Stimulated activated CD4-positive, alpha-beta T cell treated with anti-CD3 and anti-CD28 coated beads, Interleukin-1b, Interleukin-23, amount 100 ng/mL, for 4 hours (primary cell): ENCODE measurements at places on chromosomes 2 and 18.

DNA sequence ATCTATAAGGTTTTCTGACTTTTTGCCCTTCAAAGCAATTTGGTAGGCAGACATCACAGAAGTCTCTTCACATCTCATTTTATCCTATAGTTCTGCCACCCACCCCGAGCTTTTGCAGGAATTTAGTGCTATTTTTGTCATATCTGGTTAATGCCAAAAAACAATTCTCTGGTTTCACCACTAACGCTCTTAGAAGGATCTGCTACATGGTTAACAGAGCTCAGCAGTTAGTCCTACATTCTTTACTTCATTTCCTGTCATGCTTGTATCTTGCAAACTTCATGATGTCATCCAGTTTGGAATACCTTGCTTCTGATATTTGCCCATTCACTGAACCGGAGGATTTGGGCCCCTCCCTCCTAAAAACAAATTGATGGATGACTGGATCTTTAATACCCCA lies 116.8 kb upstream of the SERPINE2 start:
- no peak for DNase-seq

DNA sequence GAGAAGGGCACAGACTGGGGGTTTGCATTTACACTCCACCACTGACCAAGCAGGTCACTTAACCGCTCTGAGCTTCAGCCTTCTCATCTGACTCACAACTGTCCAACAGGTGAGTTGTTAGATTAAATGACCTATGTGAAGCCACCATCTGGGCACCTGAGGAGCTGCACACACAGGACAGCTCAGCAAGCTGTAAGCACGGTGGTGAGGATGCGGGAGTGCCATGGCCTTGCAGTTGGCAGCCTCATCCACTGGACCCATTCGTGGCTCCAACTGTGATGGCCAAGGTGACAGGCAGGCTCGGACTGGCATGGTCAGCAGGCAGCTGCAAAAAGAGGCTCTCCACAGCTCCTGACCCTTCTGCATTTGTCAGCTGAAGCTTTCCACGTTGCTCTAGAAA lies 23.3 kb upstream of the AMMECR1L start:
- DNase-seq = no peak

GRCh38 chr18:39611381-39612100 lies 2045.9 kb upstream of the CELF4 start:
- no peak for DNase-seq

DNA sequence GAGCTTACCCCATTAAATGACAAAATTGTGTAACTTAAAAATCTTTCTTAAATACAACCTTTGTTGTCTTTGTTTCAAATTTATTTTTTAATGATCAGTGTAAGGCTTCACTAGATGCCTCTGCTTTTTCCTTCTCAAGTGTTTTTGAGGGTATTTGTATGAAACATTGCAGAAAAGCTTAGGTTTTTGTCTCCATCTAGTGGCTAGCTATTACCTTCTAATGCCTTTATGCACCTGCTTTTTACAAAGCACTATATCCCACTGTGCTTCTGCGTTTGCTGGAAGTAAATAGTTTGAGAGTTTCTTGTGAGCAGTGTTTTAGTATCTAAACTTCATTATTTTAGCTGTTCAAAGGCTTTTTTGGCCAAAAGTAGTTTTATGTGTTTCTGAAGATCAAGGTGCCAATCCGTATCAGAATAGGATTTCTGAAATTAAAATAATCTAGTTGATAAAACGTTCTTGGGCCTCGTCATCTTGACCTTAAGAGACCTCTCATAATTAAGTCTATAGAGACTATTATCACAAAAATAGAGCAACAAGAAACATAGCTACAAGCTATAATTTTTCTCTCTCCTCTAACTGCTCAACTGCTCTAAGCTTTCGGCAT lies 47.0 kb downstream of the IWS1 start:
- no peak for DNase-seq

DNA sequence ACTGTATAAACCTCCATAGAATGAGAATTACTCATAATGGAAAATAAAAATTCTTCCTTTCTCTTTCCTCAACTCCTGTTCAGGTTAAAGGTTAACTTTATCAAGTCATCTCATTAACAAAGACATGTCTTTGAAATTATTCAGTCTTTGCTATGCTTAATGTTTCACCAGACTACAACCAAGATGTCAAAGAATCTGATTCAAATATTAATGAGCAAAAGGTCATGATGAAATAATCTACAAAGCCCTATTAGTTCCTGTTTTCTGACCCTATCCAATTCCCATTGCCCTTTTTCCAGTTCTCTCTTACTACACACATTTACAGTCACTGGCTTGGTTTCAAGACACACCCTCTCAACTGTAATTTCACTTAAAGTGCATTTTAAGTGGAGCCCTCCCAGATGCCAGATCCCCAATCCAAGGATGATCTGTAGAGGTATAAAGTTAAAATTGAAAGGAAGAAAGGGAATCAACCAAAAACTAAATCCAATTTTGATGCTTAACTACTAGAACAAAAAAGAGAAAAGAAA lies 246.9 kb upstream of the CYP26B1 start:
- DNase-seq = no peak

DNA sequence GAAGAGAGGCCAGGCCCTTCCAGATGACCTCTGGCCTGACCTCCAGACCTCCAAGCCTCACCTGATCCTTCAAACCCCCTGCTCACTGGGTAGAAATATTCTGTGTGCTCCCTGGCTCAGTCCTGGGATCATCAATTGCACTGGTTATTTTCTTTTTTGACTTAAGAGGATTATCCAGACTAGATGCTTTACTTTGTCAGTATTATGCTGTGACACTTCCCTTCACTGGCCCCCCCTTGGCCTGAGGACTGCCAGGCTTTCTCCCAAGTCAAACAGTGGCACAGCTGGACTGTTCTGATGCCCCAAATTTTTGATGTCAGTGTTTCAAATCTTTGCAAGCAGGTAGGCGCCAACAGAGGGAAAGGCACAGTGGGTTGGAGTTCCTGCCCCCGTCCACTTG lies 156.3 kb upstream of the SKOR2 start:
- no peak for DNase-seq

DNA sequence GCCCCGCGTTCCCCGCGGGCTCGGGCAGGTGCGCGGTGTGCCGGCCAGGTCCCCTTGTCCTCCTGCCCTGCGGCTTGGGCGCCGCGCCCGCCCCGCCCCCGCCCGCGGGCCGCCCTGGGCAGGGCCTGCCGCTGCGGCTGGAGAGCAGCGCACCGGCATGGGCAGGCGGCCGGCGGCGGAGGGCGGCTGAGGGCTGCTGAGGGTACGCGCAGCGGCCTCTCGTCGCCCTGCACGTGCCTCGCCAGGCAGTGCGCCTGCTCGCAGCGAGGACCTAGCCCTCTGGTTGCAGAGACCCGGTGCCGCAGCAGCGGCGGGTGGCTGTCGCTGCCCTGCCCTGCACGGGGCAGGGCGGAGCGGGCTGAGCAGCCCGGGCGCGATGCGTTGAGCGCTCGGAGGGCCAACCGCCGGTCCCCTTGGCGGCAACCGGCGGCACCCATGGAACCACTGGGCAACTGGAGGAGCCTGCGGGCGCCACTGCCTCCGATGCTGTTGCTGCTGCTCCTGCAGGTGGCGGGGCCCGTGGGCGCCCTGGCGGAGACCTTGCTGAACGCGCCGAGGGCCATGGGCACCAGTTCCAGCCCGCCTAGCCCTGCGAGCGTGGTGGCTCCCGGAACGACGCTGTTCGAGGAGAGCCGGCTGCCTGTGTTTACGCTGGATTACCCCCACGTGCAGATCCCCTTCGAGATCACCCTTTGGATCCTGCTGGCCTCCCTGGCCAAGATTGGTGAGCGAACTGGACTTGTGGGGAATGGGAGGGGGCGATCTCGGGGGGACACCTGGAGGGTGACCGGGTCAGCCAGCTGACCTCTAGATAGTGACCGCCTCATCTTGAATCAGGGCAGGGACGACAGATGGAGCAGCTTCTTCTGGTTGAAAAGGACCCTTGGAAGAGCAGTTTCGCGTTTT lies at the start of gene SLC9A2:
TSS of gene SLC9A2 (plus strand) at position 140 of the 906 bp plus-strand sequence. CDS start at position 436, 296 bp downstream.
- DNase-seq = no peak

DNA sequence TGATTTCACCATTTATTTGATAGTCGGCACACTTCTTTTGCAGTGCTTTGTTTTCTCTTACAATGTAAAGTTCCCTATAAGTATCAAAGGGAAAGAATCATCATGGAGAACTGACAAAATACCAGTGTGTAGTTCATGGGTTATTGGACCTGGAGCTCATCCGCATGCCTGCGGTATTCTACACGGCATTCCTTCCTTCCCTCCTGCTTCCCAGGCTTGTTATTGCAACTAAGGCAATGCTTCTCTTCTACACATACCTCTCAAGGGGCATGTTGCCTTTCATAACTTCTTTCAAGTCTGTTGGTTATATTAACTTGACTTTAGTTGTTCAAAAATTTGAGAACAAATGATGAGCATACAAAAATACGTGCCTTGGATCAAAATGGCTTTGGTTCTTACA lies 24.3 kb upstream of the FAP start:
- no peak for DNase-seq

DNA sequence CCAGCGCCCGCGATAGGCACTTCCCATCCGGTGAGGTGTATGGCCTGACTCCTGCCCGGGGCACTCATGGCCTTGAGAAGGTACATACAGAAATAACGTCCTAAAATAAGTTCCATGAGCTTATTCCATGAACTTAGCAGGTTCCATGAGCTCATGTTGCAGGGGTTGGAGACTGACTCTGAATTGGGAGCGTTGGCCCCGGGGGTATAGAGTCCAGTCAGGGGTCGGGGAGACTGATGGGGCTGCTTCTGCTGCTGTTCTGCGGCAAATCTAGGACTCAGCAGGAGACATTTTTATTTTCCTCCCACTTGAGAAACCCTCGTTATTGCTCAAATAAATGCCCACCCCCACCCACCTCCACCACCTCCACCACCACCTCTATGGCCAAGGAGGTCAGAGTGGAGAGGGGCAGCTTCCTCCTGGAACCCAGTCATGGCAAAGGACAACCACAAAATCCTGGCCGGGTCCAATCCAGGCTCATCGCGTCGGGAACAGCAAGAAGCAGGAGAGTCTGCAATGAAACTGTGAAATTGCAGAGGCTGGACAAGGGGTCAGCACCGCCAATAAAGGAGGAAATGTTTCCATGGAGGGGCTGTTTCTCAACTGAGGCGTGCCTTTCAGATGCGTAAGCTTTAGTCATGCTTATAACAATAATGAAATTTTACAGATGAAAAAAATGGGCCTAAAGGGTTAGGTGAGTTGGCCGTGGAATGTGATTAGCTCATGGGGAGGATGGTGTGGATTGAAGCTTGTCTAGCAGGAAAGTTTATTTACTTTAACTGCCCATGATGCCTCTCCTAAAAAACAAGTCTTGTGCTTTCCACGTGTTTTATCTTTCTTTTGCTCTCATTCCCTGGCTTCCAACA lies 136.6 kb upstream of the ALKAL2 start:
- no peak for DNase-seq

GRCh38 chr2:23412556-23413155 lies 27.7 kb downstream of the KLHL29 start:
- no peak for DNase-seq

DNA sequence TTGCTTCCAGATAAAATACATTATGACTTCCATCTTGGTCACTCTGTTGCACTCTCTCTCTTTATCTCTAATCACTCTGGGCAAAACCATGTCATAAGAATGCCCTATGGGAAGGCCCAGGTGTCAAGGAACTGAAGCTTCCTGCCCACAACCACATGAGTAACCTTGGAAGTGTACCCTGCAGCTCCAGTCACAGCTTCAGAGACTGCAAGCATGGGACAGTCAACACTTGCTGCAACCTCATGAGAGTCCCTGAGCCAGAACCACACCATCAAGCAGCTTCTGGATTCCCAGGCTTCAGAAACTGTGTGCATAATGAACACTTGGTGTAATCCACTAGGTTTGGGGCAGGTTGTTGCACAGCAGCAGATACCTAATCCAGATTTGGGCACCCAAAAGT lies 121.1 kb upstream of the BCL2L11 start:
- no peak for DNase-seq

- DNase-seq = no peak
Measured at GRCh38 chr2:240962300-240963064, 35.9 kb upstream of the SNED1 start.

GRCh38 chr2:238239543-238239862 lies 335 bp downstream of the HES6 start:
- DNase-seq = peak; percentile 33

DNA sequence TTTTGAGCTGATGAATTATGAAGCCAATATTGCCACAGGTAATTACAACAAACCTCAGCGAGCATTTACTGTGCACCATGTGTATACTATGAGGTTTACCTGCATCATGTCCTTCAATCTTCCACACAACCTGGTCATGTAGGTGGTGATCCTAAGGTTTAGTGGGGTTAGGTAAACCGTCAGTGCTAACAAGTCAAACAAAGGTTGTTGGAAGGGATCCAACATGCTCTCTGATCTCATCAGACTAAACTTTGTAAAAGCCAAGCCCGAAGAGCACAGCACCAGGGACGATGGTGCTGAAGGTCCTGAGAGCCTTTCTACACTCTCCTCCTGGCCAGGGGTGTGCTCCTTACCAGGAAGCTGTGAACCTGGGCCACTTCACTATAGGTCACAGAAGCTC lies 29.4 kb downstream of the SH3YL1 start:
- no peak for DNase-seq

DNA sequence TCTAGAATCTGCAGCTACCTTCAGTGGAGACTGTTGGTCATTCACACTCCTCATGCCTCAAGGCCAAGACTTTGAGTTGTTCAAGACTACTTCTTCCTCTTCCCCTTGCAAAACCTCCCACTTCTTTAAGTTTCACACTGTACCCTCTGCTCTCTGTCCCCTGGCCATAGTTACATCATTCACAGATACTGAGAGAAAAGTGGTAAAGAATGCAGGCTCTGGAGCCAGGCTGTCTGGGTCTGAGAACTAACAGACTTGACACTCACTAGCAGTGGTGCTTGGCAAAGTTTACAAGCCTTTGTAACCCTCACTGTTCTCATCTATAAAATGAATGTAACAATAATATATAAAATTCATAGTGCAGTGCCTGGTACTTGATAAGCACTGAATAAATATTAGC lies 61.8 kb downstream of the CDH20 start:
- no peak for DNase-seq

DNA sequence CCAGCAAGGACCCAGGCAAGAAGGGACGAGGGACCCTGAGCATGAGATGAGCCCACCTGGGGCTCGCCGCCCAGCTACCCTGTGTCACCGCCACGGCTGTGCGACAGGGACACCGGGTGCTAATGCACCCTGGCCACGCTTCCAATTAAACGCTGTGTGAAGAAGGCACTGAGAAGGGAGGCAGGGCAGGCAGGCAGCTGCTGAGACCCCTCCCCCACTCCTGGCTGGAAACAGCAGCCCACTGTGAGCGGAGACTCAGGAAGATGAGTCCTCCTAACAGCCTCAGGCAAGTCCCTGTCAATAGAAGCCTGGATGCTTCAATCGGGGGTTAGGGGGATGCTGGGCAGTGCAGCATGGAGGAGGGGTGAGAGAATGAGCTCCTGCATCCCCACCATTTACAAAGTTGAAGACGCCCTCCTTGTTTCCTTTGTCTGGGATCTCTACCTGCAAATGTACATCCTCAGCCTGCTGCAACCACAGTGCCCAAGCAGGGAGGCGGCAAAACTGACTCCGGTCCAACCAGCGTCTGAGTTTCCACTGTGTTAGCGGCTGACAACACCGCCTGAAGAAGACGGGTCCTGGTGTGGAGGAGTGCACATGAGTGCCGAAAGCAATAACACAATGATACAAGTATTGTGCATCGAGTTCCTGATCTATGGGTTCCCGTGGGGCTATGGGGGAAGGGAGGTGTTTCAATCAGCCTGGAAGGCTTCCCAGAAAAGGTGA lies 12.8 kb downstream of the TMEM163 start:
- no peak for DNase-seq
